CD8-positive, alpha-beta memory T cell (primary cell): ENCODE measurements at places on chromosomes 2 and 18. TPM values are rescaled to one million over a fixed set of nuclear protein-coding genes. Genes with fewer than 3 reads are reported as not detected.

DNA sequence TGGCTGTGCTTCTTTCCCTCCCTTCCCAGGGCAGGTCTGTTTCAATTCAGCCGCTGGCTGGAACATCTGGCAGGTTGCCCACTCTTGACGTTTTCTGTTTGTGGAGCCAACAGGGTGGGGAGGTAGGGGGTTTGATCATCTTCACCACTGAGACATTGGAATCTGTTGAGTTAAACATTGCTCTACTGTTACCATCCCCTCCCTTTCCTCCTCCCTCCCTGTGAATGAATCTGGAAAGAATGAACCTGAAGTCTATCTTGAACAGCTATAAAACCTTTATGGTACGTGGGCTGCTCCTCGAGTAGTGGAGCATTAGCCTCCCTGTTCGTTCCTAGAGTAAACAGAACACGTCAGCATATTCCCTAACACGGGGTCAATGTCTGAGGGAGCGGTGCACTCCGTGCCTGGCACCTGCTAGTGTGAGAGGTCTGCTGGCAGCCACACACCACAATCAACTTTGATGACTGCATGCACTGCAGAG lies 249.9 kb upstream of the RBBP8 start:
- H3K27me3 ChIP-seq = no peaks in the 10 kb centered on the region
- H3K4me3 ChIP-seq = no peak overlapping the region
- no peak for DNase-seq

Gene CNDP1
- 0.09 TPM for total RNA-seq

GRCh38 chr18:8469544-8470130 lies 139.6 kb upstream of the RAB12 start:
- H3K36me3 ChIP-seq = no peaks in the 10 kb centered on the region
- H3K27ac ChIP-seq = no peak overlapping the region
- H3K4me1 ChIP-seq = no peaks in the 10 kb centered on the region
- H3K27me3 ChIP-seq = no peaks in the 10 kb centered on the region
- DNase-seq = no peak
- H3K4me3 ChIP-seq = no peak overlapping the region

DNA sequence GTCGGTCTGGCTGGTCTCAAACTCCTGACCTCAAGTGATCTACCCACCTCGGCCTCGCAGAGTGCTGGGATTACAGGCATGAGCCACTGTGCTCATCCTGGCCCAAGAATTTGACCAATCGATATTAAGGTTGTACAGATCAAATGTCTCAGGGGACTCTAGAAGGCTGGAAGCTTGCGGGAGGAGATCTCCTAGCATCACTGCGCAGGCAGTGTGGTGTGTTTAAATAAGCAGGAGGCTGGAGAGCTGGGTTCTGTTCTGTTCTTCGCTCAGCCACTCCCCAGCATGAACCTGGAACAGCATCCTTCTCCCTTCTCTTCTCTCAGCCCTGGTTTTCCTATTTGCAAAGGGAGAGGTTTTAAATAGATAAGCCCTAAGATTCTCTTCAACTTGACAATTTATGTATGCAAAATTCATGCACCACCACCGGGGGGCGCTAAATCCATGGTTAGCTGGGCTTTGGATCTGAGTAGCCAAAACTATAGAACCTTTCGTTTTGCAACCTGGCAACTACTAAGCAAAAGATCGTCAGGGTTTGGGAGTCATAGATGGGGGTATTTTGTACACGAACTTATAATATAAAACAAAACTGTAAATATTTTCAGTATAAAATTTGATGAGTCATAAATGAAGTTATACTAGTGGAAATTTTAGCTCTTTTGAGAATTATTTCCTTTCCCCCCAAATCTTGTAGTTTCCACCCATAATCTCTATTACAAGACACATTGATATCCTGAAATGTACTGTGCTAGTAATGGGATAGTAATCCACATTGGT lies 60.6 kb downstream of the SLC16A14 start:
- H3K4me1 ChIP-seq = no peaks in the 10 kb centered on the region
- H3K27ac ChIP-seq = no peak overlapping the region
- DNase-seq = peak; percentile 67
- no peak overlapping the region for H3K4me3 ChIP-seq
- H3K36me3 ChIP-seq = no peaks in the 10 kb centered on the region

Gene RGPD4
- total RNA-seq = 0.72 TPM

DNA sequence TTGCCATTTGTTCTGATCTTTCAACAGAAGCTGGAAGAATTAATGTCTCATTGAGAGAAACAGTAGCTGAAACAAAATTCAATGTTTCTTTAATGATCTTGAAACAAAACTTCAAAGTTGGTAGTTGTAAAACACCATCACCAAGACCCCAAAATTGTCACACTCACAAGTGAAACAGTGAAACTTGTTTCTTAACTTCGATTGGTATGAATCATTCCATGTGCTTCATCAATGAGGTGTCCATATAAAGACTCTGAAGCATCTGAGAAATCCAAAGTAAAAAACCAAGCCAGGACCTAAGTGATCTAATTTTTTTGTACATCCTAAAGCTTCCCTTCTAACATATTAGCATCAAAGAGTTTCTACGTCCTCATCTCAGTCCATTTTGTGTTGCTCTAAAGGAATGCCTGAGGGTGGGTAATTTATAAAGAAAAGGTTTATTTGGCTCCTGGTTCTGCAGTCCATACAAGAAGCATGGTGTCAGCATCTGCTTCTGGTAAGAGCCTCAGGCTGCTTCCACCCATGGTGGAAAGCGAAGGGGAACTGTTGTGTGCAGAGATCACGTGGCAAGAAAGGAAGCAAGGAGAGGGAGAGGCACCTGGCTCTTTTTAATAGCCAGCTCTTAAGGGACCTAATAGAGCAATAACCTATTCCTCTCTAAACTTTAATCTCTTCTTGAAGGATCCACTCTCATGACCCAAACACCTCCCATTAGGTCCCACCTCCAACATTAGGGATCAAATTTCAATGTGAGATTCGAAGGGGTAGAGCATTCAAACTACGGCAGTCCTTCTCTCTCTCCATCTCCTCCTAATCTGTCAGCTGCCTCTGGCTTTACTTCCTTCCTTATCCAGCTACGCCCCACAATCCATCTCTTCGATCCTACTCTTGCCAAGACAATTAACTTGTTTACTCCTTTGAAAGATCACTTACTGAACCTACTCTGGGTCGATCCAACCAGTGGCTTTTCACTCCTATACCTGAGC lies 20.7 kb upstream of the TLK1 start:
- DNase-seq = no peak
- H3K27me3 ChIP-seq = no peaks in the 10 kb centered on the region
- H3K36me3 ChIP-seq = no peaks in the 10 kb centered on the region
- no peak overlapping the region for H3K27ac ChIP-seq
- no peaks in the 10 kb centered on the region for H3K4me1 ChIP-seq
- no peak overlapping the region for H3K4me3 ChIP-seq

GRCh38 chr2:20465716-20466394 lies 19.0 kb downstream of the RHOB start:
- no peak overlapping the region for H3K4me3 ChIP-seq
- no peak for DNase-seq
- H3K36me3 ChIP-seq = no peaks in the 10 kb centered on the region

DNA sequence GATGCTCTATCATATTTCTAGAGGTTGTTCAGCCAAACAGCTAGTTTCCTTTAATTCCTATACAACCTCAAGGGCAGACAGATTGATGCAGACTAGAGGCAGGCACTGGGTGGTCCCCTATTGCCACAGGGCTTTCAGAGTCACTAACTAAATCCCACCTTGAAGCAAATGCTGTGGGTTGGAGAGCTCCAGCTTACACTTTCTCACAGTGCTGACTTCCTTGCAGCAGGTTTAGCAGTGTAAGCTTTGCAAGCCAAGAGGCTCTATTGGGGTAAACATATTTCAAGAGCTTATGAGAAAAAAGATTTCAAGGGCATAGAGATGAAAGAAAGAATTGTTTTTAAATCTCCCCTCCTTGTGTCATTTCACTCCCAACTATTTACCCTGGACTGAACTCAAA lies 366.5 kb upstream of the CRIM1 start:
- no peak overlapping the region for H3K4me3 ChIP-seq
- H3K36me3 ChIP-seq = no peaks in the 10 kb centered on the region
- H3K27ac ChIP-seq = no peak overlapping the region
- no peaks in the 10 kb centered on the region for H3K27me3 ChIP-seq
- H3K4me1 ChIP-seq = no peaks in the 10 kb centered on the region

DNA sequence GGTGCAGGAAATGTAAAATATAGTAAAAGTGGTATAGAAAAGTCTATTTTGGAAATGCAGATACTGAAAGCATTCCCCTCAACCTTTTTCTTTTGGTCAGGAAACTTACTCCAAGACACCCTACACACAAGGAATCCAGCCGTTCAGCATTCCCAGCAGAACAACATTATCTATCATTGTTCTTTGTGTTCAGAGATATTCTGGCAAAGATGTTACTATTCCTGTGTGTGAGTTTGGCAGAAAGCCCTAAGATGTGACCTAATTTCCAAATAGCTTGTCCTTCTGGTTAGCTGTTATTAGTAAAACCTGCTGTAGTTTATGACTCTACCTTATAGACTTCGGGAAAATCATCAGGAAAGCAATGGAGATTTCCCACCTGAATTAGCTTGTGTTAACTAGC lies 78.1 kb upstream of the PELI1 start:
- no peaks in the 10 kb centered on the region for H3K36me3 ChIP-seq
- DNase-seq = no peak

DNA sequence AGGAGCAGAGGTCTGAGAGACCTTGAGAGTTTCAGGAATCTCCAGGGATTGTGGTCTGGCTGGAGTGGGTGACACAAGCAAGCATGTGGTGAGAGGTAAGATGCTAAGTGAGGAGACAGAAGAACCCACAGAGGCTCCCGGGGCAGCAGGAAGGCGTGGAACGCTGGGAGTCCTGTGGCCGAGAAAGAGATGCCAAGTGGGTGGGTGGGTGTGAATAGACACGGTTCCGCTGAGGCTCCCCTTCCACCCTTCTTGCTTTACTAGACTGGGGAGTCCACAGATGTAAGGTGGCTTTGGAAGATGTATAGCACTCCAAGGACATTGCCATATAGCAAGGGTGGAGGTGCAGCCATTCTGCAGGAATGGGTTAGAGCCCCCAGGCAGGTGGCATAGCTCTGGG lies 4.2 kb downstream of the TEX51 start:
- no peaks in the 10 kb centered on the region for H3K36me3 ChIP-seq
- no peak overlapping the region for H3K4me3 ChIP-seq
- peaks cover 4% of the 10 kb centered on the region for H3K27me3 ChIP-seq
- no peak for DNase-seq
- H3K4me1 ChIP-seq = no peaks in the 10 kb centered on the region
- no peak overlapping the region for H3K27ac ChIP-seq

DNA sequence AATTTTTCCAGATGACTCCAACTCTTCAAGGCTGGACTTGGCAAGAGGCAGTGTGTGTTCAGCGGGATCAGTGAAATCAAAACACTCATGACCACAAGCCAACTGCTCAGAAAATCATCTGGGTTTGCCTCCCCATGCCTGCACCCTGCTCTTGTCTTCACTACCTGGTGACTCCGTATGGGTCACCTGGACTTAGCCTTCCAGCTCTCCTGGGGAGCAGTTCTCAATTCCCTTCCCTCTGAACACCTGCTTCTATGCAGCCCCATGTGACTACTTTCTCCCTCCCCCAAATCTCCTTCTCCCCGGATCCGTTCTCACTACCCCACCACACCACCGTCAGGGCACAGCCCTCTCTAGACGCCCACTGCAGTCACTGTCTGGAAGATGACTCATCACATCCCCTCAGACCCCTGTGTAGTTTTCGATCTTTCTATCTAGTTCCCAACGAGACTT lies 130.2 kb upstream of the ID2 start:
- H3K36me3 ChIP-seq = no peaks in the 10 kb centered on the region
- H3K4me1 ChIP-seq = peaks cover 7% of the 10 kb centered on the region
- H3K4me3 ChIP-seq = no peak overlapping the region
- no peak overlapping the region for H3K27ac ChIP-seq

Gene GKN1
- not detected for total RNA-seq

DNA sequence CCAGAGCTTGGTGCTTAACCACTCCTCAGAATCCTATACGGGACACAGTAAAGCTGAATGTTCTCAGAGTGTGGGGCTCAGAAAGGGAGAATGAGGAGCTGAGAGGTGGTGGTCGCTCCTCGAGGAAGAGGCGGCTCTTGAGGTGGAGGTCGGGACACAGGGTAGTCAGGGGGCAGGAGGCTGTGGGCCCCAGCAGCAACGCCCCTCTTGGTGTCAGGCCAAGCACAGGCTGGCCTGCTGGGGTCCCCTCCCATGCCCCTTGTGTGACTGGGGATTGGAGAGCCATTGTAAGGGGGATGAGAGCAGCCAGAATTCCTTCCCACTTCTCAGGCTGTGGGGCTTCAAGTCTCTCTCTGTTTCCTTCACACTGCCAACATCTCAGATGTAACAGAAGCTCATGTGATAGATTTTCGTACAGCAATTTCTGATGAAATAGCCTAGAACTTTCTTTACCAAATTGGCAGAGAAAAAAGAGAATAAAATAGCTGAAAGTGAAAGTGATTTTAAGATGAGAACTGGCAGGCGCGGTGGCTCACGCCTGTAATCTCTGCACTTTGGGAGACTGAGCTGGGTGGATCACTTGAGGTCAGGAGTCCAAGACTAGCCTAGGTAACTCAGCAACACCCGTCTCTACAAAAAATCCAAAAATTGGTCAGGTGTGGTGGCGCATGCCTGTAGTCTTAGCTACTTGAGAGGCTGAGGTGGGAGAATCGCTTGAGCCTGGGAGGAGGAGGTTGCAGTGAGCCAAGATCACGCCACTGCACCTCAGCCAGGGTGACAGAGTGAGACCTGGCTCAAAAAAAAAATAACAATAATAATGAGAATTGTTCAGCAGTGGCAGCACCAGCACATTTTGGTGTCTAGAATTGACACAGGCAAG lies 61.1 kb upstream of the RPL31 start:
- no peak for DNase-seq
- no peaks in the 10 kb centered on the region for H3K27me3 ChIP-seq
- H3K4me1 ChIP-seq = peaks cover 18% of the 10 kb centered on the region
- H3K27ac ChIP-seq = no peak overlapping the region

- H3K4me3 ChIP-seq = no peak overlapping the region
- H3K4me1 ChIP-seq = peaks cover 4% of the 10 kb centered on the region
- no peak for DNase-seq
Observed at GRCh38 chr2:189576396-189576795, 4.2 kb downstream of the SLC40A1 start.

Gene GPR35
- 9.0 TPM for total RNA-seq

- no peak overlapping the region for H3K4me3 ChIP-seq
- no peak for DNase-seq
- no peaks in the 10 kb centered on the region for H3K36me3 ChIP-seq
- no peak overlapping the region for H3K27ac ChIP-seq
- H3K27me3 ChIP-seq = no peaks in the 10 kb centered on the region
Observed at GRCh38 chr2:151518802-151519201, 109.1 kb downstream of the RIF1 start.

GRCh38 chr2:196278491-196278911 lies 107.1 kb upstream of the STK17B start:
- no peak for DNase-seq
- no peak overlapping the region for H3K4me3 ChIP-seq
- H3K36me3 ChIP-seq = no peaks in the 10 kb centered on the region

GRCh38 chr2:161273038-161273760 lies 35.0 kb upstream of the PSMD14 start:
- H3K36me3 ChIP-seq = no peaks in the 10 kb centered on the region
- no peak for DNase-seq
- H3K27me3 ChIP-seq = no peaks in the 10 kb centered on the region
- H3K4me3 ChIP-seq = no peak overlapping the region
- no peak overlapping the region for H3K27ac ChIP-seq
